ENCODE measurements at places on chromosomes 4 and X. TPM values are rescaled to one million over a fixed set of nuclear protein-coding genes. Genes with fewer than 3 reads are reported as not detected.

DNA sequence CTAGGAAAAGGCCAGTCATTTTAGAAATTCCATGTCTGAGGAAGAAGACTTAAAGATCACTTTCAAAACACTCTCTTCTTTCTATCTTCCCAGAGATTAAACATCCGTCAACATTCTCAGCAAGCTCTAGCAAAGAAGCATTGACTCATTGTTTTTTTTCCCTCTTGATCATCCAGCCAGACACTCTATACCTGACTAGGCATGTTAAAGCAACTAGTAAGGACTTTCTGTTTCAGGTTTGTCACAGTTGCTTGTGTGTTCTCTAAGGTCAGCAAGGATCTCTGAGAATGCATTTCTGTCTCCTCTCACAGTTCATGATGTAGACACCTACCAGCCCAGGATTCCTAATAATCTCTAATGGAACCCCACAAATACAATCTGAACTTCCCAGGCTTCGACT is 112.2 kb downstream of the IL13RA2 start:
- DNase-seq = no peak

DNA sequence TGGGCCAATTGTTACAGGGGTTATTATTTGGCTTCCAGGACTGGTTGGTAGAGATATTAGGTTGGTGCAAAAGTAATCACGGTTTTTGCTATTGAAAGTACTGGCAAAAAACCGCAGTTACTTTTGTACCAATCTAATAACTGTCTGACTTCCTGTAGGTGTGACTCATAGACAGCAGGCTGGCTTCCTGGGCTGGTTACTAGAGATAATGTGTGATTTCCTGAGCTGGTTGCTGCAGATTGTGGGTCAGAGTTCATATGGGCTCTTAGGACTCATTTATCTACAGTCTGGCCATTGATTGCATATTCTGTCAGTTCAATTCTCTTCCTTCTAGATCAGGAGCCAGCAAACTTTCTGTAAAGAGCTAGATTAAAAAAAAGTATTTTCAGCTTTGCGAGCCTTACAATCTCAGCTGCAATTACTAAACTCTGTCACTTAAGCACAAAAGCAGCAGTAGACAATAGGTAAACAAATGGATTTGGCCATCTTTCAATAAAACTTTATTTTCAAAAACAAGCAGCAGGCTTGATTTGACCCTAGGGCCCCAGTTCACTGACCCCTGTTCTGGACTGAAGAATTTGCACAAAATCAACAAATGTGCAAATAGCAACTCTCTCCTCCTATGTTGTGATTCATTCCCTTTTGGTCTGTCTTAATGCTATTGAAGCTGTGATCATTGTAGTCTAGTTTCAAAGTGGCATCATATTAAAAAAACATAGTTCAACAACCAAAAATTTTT is 50.8 kb upstream of the BOD1L1 start:
- no peak for DNase-seq

SLC2A9 gene
- total RNA-seq = 9.6 TPM

BST1 gene
- 3.8 TPM for total RNA-seq

DNA sequence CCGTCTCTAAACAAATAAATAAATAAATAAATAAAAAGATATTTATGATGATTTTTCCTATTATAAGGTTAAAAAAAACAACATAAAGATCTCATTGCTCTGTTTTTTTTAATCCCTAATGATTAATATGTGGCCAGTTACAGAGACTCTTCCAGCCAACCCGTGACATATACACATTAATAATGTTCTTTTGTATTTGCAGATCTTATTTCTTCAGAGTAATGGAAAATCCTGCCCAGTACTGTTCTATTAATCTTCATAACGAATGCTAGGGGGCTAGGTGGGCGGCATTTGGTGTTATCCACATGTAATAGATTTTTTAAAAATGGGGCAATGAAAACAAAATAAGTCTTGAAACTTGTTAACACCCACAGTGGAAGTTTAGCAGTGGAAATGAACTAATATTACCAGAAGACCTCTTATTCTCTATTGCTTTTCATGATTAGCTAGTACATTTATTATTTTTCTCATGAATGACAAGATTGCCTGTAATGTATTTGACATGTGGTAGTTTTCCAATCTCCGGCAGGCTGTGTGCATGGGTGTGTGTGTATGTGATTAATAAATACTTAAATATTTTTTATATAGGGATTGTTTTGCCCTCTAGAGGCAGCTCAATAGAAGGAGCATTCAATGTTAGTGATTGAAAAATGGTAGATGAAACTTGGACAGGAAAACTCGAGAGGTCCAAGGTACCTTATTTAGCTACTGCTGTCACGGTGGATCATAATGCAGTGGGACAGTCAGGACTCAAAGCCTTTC is 457.4 kb downstream of the IL1RAPL1 start:
- no peak for DNase-seq

DNA sequence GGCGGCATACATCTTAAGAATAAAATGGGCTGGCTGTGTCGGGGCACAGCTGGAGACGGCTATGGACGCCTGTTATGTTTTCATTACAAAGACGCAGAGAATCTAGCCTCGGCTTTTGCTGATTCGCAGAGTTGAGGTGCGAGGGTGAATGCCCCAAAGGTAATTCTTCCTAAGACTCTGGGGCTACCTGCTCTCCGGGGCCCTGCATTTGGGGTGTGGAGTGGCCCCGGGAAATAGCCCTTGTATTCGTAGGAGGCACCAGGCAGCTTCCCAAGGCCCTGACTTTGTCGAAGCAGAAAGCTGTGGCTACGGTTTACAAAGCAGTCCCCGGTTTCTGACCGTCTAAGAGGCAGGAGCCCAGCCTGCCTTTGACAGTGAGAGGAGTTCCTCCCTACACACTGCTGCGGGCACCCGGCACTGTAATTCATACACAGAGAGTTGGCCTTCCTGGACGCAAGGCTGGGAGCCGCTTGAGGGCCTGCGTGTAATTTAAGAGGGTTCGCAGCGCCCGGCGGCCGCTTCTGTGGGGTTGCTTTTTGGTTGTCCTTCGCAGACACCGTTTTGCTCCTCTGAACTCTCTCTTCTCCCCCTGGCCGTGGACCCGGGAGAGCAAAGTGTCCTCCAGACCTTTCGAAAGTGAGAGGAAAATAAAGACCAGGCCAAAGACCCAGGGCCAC is 1.9 kb downstream of the SHOX start:
- no peak for DNase-seq

- no peak for DNase-seq
Measured at GRCh38 chr4:87046121-87046551, 111.3 kb downstream of the AFF1 start.

- DNase-seq = no peak
Measured at GRCh38 chrX:38898261-38898660, 97.0 kb downstream of the MID1IP1 start.

GRCh38 chr4:81648576-81649275 is 177.0 kb upstream of the RASGEF1B start:
- no peak for DNase-seq

DNA sequence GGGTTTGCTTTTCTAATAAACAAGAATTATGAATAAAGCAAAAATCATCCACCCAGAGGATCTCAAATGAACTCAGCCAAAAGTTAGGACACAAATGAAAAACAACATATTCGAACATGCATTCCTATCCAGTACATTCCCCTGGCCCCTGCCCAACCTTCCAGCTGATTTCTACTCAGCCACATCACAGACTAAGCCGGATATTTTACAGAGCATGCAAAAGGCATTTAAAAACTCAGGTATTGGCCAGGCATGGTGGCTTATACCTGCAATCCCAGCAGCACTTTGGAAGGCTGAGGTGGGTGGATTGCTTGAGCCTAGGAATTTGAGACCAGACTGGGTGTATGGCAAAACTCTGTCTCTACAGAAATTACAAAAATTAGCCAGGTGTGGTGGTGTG is 54.6 kb downstream of the RELL1 start:
- DNase-seq = no peak

DNA sequence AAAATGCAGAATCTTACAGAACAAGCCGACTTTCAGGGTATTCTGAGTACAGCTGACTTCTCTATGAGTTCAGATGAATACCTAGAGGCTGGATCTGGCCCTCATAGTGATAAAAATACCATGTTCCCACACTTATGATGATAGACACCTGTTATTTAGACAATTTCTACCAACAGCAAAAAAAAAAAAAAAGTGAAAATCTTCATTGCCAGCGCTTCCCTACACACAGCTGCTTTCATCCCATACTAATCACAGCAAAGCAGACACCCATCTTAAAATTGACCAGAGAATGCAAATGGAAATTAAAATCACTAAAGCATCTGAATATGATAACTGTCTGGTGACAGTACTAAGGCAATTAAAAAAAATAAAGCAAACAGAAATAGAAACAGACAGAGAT is 132.1 kb upstream of the ADGRL3 start:
- no peak for DNase-seq

- DNase-seq = no peak
Measured at GRCh38 chr4:138639018-138639741, 376.4 kb upstream of the NOCT start.

GRCh38 chr4:34619531-34620162 is 1624.7 kb downstream of the ARAP2 start:
- no peak for DNase-seq

MAGEB18 gene
- total RNA-seq = not detected

ACE2 gene
- total RNA-seq = 16.6 TPM

- DNase-seq = no peak
Measured at GRCh38 chrX:106168107-106168506, at the start of gene PWWP3B. Gene PWWP3B (plus strand): TSS chrX:106168305. CDS start chrX:106205433, 37,128 bp downstream.

GRCh38 chr4:41944089-41944488 is 8.9 kb downstream of the TMEM33 start:
- no peak for DNase-seq

PDGFC gene
- total RNA-seq = 12.6 TPM

IRF2 gene
- 34.0 TPM for total RNA-seq

MAGIX gene
- total RNA-seq = 4.3 TPM

GRCh38 chrX:102650903-102651241 is 411 bp upstream of the GPRASP1 start:
- DNase-seq = no peak

DNA sequence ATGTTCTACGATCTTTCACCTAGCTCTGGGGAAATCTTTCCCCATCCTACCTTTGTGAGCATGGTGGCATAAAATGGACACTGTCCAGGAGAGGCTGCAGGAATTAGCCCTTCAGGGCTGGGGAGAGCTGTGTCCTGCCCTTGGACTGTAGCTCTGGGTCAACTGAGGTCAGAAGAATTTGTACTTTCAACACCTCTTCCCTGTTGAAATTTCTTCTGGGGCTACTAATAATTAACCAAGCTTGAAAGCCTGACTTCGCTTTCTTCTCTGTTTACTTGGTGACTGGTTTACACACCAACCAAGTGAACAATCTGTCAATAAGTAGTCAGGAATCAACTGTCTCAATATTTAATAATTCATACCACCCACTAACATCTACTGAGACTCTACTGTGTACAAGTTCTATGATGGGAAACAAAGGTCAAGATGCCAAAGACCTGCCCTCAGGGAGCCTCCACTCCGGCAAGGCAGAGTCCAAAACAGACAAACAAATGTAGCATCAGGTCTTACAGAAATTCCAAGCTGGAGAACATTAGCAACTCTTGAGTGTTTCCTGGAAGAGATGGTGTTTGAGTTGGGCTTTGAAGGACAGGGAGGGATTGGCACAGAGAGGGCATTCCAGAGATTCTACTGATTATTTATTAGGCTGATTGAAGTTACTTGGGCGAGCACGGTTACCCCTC is 113.1 kb downstream of the ENPP6 start:
- DNase-seq = no peak

DNA sequence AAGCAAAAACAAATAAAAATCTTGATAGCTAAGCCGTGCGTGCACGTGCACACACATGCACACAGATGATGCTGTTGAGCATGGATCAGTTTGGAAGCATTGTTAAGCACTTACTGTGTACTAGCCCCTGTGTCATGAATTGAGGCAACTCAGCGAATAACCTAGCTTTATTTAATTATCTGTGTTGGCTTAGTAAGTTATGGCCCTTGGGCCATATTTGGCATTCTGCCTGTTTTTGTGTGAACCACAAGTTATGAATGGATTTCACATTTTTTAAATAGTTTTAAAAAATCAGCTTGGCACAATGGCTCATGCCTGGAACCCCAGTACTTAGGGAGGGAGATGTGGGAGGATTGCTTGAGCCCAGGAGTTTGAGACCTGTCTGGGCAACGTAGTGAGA is 113.6 kb upstream of the CBLL2 start:
- DNase-seq = no peak

- no peak for DNase-seq
Measured at GRCh38 chrX:11407331-11408108, 114.3 kb downstream of the AMELX start.

All from Right ventricle myocardium inferior (tissue), 1 donor.